ENCODE measurements at places on chromosomes 7 and 10.

DNA sequence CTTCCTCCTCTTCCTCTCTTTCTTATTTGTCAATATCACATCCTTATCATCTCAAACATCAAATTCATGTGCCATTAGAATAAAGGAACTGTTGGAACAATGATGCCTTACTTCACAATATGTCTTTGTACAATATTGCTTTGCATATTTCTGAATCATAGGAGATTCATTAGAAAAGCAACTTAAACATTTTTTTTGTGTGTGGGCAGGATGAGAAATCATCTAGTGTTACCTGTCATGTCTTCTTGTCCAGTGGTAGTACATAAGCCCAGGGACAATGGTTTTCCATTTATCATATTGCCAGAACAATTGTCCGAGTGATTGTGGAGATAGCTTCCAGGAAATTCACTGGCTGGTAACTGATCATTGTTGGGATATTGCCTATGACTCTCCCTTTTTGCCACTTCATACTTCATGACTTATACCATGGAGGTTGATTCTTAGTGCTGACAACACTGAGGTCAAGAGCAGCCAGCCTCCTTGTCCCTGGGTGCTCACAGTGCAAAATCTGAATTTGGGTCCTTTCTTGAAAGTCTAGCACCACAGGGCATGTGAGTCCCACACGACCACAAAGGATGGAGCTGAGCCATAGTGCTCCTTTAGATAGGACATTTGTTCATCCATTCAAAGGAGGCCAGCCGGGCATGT is 215.0 kb downstream of the MDFIC start:
- DNase-seq, result no peak

DNA sequence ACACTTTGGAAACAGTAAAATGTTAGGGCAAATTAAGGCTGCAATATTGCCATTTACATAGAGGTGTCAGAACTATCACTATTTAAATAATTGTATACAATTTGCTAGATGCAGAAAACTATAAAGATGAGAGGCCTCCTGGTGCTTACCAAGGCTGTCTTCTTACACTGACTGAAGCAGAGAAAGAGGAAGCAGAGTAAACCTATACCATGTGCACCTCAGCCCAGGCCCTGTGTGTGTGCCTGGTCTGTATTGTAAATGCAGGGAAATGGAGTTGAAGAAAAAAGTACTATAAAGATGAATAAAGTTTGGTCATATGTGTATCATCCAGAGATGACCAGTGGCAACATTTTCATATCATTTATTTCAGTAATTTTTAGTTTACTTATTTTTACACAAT is 29.2 kb downstream of the ELMO1 start:
- no peak for DNase-seq

GRCh38 chr7:102427019-102427405 is 6.4 kb upstream of the ORAI2 start:
- DNase-seq, result no peak

DNA sequence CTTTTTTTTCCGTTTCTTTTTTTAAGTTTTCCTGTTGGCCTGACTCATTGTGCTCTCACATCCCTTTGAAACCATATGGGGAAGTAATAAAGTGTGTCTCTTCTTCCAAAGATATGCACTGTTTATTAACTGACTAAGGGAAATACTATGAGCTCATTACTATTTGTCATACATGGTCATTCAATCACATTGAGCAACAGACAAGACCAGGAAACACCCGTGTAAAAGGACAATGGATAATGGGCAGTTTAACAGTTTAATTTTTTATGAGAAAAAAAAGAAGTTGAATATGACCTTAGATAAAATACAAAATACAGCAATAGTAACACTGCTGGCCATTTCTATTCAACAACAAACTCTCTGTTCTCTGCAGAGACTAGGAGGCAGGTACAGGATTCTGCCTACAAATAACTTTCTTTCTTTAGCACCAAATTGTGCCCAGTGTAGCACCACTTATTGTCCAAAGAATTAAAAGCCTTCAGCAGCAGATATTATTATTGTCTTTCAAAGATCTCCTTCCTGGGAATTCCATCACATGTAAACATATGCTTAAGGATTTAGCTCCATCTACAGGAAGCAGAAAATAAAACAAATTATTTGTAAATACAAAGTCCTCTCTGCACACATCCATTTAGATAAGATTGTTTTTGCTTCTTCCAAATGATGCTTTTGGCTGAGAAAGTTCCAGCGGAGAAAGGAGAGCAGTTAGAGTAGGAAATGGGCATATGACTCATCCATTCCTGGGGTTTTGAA is 55.0 kb upstream of the AKR1E2 start:
- DNase-seq, result no peak

GRCh38 chr7:51731075-51731474 is 414.5 kb upstream of the COBL start:
- no peak for DNase-seq

DNA sequence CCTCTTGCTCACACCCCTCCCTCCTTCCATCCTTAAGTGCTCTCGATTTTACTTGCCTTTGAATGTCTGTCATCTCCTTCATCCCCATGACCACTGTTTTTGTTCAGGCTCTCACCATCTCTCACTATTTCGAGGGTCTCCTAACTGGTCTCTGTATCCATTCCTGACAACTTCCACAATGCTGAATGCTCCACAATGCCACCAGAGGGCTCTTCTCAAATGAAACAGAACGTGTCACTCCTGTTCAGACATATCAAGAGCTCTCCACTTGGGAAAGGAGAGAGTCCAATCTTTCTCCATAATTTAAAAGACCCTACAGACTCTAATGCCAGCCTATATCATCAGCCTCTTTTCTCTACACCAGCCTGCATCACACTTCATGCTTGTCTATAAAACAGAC is 9.0 kb upstream of the SLC13A1 start:
- DNase-seq, result no peak

- no peak for DNase-seq
Observed at GRCh38 chr10:33214174-33214573, 120.3 kb downstream of the NRP1 start.

DNA sequence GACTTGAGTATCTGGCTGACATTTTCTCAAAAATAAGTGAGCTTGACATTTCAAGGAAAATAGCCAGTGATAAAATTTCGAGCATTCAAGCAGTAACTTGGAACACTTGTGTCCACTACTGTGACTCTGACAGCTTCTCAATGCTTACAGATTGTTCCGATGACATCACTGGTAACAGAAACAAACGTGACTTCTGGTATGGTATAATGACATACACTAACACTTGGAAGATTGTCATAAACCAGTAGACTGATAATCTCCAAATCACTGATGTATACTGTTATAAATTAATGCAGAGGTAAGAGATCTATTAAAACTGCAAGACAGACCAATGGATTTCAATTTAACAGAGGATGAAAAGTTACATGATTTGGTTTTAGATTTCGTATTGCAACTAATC is 6.5 kb downstream of the MINDY3 start:
- DNase-seq, result no peak

DNA sequence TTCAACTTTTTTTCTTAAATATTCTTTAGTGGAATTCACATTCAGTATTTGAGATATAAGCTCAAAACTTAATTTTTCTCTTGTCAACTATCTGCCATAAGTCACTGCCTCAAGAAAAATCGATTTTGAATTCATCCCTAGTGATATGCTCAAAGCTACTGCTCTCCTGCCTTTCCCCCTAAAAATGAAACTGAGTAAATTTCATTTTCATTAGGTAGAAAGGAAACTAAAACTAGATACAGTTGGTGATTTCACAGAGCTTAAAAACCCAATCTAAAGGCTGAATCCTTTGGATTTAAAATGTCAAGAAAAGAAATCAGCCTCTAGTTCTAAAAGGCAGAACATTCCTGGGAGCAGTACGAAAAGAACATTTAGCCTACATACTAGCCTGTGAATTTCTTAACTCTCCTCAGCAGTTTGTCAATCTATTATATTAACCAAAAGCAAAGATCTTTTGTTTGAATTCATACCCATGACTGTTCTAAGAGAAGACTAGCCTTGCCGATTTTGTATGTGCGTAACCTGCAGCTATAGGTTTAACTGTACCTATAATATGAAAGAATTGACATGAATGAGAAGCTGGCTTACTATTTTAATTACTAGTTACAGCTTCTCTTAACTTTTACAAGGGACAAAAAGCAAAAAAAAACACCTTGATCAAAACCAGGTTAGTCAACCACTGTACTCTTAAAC is 4.9 kb upstream of the FAM53B start:
- no peak for DNase-seq

GRCh38 chr7:157568770-157569584 is 232.2 kb downstream of the DNAJB6 start:
- no peak for DNase-seq

DNA sequence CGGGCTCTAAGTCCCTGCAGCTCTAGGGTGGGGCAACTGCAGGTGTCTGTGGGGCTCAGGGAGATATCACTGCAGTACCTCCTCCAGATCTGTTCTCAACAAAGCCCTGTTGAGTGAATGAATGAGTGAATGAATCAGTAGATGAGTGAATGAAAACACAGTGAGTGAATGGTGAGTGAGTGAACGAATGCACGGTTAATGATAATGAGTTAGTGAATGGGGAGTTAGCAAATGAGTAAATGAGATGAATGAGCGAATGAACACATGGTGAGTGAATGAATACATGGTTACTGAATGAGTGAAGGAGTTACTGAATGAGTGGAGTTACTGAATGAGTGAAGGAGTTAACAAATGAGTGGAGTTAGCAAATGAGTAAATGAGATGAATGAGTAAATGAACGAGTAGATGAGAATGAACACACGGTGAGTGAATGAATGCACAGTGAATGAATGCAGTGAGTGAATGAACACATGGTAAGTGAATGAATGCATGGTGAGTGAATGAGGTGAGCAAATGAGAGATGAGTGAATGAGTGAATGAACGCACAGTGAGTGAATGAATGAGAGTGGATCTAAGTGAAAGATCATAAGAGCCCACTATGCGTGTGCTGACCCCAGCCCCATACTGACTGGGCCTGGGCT is 34.3 kb downstream of the STK32C start:
- DNase-seq, result no peak

DNA sequence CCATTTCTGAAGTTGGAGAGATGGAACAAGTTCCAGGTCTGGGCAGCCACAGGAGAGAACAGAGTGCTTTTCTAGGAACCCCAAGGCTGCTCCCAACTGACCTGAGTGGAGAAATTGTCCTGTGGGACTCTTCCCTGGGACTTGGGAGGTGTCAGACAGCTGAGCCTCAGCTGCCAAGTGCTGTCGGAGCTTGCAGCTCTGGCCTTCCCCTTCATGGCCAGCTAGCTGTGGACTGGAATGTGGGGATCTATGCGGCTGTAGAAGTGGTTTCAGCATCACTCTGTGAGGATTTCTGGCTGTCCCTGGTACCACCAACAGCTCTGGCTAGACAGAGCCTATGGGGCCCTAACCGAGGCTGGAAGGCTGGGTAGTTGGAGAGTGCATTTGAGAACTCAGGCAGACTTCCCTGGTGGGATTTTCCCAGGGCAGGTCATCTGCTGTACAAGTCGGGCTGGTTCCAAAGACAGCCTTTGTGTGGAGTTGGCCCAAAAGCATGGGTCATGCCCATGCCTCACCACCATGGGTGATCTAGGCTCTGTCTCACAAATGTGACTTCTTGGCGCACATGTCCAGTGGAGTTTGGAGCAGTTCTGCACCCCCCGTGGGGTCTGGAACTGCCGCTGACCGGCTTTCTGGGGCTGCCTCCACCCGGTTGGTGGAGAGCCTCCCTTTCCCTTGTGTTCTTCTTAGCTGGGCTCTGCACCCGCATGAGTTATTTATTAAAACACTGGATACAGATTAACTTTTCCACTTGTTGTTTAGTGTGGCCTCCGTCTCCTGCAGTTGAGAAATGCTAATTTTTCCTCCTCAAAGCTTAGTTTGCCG is 10.9 kb downstream of the SUFU start:
- no peak for DNase-seq

- peak; percentile 16 for DNase-seq
Observed at GRCh38 chr10:58967551-58968388, 208.7 kb upstream of the PHYHIPL start.

- no peak for DNase-seq
Observed at GRCh38 chr10:5533098-5533731, 8.5 kb downstream of the CALML3 start.

DNA sequence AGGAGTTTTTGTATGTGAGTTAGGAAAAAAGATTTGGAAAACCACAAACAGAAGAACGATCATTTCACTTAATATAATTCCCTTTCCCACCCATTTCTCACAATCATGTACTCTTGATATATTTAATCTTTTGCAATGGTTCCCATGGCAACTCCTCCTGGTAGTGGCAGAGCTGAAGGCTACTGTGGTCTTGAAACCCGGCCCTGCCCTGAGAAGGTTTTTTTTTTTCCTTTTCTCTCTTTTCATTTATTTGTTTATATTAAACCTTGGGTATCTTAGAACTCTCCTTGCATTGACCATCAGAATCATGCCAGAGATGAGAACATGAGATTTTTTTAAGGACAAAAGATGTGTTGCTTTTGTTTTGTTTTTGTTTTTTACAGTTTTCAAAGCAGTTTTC is 566.1 kb upstream of the NRP1 start:
- DNase-seq, result no peak

GRCh38 chr7:38171623-38172391 is 6.2 kb upstream of the STARD3NL start:
- no peak for DNase-seq

DNA sequence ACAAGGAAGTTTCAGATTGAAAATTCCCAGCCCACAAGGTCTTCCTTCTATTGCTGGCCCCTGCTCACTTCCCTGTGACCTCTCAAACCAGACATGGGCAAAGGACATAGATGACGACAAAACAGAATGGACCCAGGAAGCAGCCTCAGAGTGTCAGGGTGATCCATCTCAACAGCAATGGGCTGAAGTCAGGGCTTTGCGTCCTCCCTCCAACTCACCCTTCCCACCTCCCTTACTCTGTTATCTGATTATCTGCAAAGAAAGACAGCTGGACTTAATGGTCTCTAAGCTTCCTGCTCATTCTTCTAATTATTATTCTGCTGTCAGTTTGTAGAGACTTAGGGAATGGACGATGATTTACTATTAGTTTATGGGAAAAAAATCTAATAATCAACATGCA is 115.9 kb downstream of the PIP4K2A start:
- DNase-seq, result no peak

DNA sequence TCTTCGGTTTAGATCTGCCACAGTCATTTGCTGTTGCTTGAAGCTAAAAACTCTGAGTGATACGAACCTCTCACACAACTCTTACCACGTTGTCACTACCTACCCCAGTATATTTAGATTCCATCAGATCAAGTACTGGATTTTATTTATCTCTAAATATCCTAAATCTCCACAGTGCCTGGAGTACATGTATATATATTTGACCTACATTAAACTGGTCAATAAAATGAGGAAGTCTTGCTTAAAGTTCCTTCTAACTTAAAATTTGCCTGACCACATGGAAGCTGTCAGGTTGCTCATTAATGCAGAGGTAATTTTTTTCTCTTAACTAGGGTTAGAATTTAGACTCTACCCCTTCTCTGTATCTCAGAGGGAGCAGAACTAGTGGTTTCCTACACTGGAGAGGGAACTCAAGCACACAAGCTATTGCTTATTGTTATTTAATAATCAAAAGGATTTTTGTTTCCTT is 3.1 kb upstream of the MACC1 start:
- no peak for DNase-seq

DNA sequence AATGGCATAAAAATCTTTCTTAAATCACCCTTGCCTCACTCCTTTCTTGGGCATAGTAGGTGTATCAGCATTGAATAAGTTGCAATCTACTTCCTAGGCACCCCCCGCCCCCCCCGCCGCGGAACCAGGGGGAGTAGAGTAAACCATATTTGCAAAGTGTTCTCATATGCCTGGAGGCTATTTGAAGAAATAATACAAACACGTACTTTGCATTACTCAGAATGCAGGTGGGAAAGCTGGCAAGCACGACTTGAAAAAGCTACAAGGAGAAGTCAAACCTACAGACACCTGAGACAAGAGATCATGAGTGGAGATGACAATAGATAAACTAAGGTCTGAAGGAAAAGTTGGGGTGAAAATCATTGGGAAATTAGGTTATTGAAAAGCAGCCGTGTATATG is 65.6 kb downstream of the POM121L12 start:
- DNase-seq, result no peak

All from SHP77 treated with DMSO at 0.1 percent for 48 hours (cell line).